ENCODE measurements at places on chromosomes 12 and 14.
A peak's percentile ranks its signal among the peaks of the same experiment; 100 is the strongest.

GRCh38 chr14:35898217-35898775 is 72.2 kb downstream of the BRMS1L start:
- peak; percentile 74 for DNase-seq

DNA sequence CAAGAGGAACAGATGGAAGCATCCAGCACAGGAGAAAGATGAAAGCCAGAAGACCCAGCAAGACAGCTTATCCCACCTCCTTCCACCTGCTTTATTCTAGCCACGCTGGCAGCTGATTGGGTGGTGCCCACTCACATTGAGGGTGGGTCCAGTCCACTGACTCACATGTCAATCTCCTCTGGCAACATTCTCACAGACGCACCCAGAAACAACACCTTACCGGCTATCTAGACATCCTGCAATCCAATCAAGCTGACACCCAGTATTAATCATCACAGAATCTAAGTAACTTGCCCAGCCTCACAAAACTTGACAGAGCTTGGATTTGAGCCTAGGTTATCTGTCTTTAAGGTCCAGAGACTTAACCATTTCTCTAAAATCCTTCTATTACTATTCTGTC is 208.9 kb downstream of the PAH start:
- no peak for DNase-seq

GRCh38 chr14:96095581-96096476 is 56.7 kb downstream of the C14orf132 start:
- peak; percentile 100 for DNase-seq

- peak; percentile 43 for DNase-seq
Measured at GRCh38 chr14:80522936-80523335, 311.6 kb upstream of the DIO2 start.

DNA sequence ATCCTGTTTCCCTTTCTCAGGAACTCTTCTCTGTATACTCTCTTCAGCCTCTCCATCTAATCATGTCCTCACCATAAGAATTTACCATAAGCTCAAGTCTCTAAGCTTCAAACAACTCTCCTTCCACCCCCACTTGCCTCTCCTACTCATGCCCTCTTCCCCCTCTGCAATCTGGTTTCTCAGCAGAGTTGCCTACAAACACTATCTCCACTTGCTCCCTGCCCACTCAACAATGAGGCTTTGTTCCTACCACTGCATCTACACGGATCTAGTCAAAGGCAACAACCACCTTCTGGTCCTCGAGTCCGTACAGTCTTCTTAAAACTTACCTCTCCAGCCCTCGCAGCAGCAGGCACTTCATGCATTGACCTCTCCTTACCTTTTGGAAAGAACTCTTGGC is 17.2 kb upstream of the FBLN5 start:
- DNase-seq = no peak

GRCh38 chr12:31011746-31012566 is 61.7 kb upstream of the DDX11 start:
- peak; percentile 64 for DNase-seq

DNA sequence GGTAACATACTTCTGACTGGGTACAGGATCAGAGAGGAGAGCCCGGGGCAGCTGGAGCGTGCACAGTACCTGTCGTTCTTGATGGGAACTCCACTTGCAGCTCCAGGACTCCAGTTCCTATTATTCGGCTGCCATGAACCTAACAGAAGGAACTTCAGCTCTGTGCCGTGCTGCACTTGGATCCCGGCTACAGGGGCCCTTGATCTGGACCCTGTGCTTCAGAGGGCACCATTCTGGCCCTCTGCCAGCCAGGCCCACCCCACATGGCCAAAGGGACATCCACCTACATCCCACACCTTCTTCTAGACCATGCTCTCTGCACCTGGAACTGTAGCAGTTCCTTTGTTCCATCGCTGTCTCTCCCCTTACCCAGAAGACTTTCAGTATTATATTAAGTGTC is 58.2 kb downstream of the PAX9 start:
- DNase-seq = no peak

GRCh38 chr12:91774434-91774921 is 371.2 kb downstream of the BTG1 start:
- no peak for DNase-seq

DNA sequence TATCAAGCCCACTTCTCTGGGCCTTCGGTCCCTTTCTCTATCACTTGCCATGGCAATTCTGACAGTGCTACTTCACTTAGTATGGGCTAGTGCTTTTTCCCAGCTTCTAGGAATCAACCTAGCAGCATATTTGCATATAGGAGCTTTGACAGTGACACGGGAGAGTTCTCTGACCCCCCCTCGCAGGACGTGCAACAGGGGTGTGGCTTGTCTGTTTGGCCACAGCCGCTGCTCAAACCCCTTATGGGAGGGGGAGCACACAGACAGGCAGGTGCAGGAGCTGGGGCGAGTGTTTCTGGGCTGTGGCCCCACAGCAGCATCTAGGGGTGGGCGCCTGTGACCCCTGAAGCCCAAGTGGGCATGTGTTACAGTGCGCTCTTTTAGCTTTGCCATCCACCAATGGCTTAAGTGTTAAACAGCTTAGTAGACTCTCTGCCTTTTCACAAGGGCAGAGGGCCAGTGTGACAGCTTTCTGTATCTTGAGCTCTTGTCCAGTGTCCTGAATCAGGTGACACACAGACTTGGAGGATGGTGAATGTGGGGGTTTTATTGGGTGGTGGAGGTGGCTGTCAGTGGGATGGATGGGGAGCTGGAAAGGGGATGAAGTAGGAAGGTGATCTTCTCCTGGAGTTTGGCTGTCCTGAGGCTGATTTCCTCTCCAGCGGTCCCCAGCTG is 229.3 kb downstream of the PCNX1 start:
- peak; percentile 6 for DNase-seq

DNA sequence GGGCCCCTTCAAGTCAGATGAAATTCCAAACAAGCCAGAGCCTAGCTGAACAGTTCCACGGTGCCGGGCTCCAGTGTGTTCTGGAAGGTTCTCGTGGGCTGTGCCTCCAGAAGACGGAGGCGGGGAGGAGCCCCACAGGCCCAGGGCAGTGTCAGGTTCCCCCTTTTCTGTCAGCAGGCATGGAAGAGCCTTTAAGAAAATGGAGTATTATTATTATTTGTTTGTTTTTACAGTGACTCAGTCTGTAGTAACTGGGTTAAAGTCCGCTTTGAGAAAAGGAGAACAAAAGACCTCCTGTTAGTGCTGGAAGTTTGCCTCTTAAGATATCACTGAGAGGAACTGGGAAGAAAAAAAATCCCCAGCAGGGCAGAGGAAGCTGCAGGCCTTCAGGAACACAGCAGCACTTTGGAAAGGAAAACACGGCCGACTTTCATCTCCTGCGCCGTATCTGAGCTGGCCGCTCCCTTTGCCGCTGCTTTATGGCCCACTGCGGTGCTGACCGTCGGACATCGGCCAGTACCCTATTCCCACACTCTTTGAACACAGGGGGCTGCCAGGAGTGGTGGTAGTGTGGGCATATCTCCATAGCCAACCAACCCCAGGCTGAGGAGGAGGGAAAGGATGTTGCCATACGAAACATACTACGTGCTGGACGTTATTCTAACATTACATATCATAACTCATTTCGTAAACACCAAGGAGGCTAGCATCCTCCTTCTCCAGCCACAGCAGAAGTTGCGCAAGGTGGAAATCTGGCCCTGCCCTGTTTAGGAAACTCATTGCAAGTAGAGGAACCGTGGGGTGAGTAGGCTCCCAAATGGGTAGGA is 194.0 kb downstream of the ZFP36L1 start:
- DNase-seq = no peak

GRCh38 chr12:114671066-114671442 is 12.9 kb downstream of the TBX3 start:
- no peak for DNase-seq

DNA sequence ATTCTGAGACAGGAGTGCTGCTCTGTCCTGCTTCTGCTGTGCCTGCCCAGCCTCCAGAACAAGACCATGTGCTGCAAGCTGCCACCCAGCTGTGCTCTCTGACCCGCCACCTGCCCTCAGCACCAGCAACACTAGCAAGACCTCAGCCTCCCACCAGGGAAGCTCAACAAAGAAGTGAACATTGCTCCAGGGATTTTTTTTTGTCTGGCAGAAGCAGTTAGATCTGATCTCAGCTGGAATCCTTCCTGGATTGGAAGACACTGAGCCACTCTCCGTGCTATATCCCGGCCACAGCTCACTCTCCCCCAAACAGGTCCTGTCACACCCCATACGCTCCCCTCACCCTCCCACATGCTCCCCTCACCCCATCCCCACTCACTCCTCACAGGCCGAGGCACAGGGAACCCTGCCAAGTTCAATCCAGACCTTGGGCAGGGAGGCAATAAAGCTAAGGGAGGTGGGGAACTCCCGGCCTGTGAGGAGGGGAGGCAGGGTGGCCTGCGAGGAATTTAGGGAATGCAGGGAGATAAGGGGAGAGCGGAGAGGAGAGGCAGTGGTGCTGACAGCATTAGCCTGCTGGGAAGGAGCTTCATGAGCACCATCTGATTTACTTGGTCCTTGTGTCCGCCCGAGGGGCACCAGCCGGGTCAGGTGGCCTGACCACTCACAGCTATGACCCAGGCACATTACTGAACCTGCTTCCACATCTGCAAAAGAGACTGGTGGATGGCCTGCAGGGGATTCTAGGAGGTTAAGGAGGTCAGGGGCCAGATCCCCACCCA is 29.7 kb downstream of the CCDC85C start:
- DNase-seq = peak; percentile 98

DNA sequence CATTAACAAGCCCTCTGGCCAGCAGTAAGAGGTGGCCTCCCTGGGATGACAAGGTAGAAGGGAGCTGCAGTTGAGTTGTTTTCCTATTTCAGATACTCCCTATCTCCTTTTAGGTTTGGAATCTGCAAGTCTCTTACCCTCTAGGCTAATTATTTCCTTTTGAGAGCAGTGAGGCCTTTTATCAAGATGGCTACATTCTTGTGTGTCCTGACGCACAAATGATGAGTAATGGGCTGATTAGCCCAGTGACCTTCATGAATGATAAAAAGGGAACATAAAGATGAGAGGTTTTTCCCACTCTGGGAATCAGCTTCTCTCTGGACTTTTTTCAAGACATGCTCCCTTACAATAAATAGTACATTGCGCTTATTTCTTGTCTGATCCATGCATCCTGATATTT is 22.9 kb downstream of the DYRK2 start:
- DNase-seq = no peak

DNA sequence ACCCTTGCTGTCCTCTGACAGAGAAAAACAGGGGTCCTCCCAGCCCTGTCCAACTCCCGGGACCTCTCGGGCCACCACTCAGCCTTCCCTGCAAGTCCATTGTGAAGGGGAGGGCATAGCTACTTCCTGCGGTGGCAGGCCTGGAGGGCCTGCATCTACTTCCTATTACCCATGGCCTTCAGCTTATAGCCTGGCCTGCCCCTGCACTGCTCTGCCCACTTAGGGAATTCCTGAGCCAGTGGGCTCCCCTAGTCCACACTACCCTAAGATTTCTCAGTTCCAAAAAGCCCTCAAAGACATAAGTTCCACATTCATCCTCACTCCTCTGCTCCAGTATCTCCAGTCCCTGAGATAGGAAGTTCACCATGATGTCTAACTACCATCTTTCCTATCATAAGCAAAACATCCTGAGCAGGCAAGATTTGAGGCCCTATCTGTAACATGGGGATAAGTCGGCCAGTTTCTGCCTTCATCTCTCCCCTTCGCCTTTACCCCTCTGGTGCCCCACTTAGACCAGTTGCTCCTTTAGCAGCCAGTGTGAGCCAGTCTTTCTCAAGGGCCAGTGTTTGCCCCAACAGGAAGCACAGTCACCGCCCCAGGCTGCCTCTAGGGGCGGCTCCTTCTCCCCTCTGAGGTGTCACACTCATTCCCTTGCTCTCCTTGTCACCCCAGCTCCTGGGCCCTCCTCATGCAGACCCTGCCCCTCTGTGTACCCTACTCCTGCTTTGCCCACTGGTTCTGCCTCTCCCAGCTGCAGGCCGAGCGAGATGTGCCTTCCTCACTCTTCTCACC is 10.9 kb downstream of the HDAC7 start:
- DNase-seq = no peak

DNA sequence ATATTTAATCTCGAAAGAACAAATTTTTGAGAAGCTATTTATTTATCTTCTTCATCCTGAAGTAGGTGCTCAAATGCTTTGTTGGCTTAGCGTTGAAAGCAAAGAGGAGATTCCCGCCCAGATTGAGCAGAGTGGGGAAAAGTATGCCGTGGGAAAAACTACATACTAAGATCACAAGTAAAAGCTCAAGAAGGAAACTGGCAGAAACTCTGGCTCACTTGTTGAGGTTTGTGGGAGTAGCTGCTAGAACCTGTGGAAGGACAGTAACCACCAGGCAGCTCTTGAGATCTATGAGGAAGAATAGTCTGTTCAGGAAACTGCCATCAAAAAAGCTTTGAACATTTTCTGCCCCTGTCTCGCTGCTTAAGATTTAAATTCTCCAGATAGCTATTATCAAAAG is 3.9 kb downstream of the MYRFL start:
- no peak for DNase-seq

GRCh38 chr12:3741882-3742672 is 10.8 kb downstream of the CRACR2A start:
- DNase-seq = no peak

DNA sequence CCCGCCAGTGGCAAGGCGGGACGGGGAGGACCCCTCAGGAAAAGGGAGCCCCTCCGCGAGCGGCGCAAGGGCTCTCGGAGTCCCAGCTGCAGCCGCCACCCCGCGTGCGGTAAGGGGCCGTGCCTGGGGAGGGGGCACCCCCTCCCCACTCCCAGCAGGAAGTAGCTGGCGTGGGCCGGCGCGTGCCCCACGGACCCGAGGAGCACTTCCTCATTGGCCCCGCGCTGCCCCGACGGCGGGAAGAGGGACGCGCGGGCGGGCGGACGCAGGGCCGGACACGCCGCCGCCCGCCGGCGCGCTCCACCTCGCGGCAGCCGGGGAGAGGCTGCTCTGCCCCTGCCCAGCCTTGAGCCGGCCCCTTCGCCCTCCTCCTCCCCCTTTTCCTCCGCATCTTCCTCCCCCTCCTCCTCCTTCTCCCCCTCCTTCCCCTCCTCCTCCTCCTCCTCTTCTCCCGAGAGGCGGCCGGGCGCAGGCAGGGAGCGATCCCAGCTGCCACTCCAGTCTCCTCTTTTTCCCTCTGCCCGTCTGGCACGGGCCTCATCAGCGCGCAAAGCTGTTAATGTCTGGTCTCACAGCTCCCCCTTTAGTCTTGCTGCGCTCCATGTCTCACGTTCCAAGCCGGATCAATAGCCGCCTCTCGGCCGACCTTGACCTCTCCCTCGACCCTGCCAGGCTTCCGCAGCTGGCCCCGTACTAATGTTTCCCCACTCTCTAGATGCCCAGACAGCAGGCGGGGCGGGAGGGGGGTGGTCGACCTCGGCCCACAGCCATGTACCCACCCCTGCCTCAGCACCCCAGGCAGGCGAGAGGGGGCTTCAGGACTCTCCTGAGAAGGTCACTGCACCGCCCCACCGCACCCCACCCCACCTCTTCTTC is 2.6 kb upstream of the BCL11B start:
- peak; percentile 92 for DNase-seq

DNA sequence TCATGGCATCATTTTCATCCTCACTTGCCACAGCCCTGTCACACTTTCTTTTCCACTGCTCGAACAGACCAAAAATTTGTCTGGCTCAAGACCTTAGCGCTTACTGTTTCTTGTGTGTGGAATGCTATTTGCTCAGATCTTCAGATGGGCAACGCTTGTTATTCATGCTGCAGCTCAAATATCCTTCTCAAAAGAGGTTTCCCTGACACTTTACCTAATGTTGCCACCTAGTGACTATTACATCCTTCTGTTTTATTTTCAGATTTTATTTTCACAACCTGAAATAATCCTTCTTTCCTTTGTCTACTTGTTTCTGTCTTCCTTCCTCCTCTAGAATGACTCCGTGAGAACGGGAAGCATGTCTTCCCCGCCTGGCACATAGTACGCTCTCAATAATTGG is 5.6 kb downstream of the FBXO33 start:
- peak; percentile 54 for DNase-seq

- DNase-seq = peak; percentile 62
Measured at GRCh38 chr14:60648249-60648933, 886 bp downstream of the SIX1 start.
